ENCODE measurements at places on chromosomes 1 and 21.

- DNase-seq: no peak
These were observed 106.3 kb downstream of the HIVEP3 start for GRCh38 chr1:41812453-41812852.

GRCh38 chr1:231770506-231771175, 144.1 kb downstream of the DISC1 start:
- no peak for DNase-seq

- no peak for DNase-seq
These were observed 36.2 kb upstream of the LYST start for GRCh38 chr1:235902677-235903542.

- DNase-seq: no peak
These were observed 625.8 kb downstream of the BRINP3 start for GRCh38 chr1:189851806-189852367.

- peak; percentile 51 for DNase-seq
These were observed 7.9 kb downstream of the MYBPHL start for GRCh38 chr1:109298666-109299557.

GRCh38 chr1:214419650-214420049, 131.8 kb downstream of the PTPN14 start:
- no peak for DNase-seq

- no peak for DNase-seq
These were observed 15.0 kb downstream of the GNB1 start for GRCh38 chr1:1875932-1876331.

GRCh38 chr1:152487871-152488270, 22.7 kb upstream of the LCE5A start:
- DNase-seq: no peak

- DNase-seq: no peak
These were observed 624.8 kb upstream of the PTBP2 start for GRCh38 chr1:96096613-96097321.

GRCh38 chr1:88462488-88463261, 221.4 kb upstream of the PKN2 start:
- DNase-seq: peak; percentile 60

GRCh38 chr21:37751268-37751975, 164.8 kb downstream of the KCNJ6 start:
- DNase-seq: no peak

GRCh38 chr1:115299266-115299665, 38.8 kb downstream of the NGF start:
- DNase-seq: no peak

GRCh38 chr1:104765085-104765484, 1015.4 kb downstream of the AMY1C start:
- no peak for DNase-seq

GRCh38 chr1:183920651-183921050, 115.7 kb downstream of the RGL1 start:
- DNase-seq: no peak
